ENCODE measurements at places on chromosomes 13 and 19.

DNA sequence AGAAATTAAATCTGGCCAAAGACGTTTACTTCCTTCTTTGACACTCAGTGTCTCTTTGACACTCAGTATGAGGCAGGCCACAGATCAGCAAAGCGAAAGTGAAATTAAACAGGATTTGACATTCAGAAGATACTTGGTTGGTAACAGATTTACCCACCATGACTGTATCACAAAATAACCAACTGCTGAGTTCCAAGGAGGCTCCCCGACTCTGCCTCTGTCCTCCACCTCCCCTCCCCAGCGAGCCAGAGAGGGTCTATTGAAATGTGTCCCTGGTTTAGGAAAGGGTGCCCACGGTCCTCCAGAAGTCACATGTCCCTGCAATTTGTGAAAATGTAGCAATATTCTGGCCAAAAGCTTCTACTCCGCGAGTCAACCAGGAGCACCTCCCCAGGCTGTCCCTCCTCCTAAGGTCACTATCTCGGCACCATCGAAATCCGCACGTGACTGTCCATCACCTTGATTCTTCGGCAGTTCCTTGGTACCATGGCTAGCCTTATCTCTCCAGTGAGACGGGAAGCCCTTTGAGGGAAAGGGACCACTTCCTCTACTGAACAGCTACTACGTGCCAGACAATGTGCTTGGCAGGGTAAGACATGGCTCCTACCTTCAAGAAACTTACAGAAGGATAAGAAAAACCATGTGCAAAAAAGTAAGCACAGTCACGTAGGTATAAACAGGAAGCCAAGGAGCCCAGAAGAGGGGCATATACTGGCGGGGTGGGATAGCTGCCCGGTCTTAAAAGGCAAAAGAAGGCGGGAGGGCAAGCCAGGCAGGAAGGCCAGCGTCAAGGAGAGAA is 1.5 kb downstream of the N4BP2L1 start:
- DNase-seq = no peak

DNA sequence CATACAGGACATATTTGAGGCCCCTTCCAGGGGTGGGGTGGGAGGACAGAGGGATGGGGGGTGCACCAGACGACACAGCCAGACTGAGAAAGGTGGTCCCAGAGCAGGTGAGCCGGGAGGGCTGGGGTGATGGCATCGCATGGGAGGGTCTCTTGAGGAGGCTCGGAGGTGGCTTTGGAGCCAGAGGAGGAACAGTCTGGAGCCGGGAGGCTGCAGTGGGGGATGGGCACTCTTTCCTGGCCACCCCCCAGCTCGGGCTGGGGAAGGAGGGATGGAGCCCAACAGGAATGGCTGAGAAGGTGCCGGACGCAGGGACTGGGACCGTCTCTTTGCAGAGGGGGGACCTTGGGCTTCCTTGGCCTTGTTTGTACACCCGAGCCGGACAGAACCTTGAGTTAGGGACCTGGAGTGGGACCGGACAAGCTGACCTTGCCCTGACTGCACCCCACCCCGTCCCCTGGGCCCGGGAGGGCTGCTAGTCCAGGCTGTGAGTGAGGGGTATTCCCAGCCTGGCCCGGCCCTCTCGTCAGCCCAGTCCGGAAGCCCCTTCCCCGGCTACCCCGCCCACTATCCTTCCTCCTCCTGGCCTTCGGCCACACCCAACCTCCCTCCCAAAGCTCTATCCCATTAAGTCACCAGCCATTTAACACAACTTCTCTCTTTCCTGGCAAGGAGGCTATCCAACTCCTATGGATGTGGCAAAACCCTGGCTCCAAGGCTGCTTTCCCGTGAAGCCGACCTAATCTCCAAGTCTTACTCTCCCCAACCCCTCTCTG is 816 bp upstream of the TBXA2R start:
- DNase-seq = no peak

DNA sequence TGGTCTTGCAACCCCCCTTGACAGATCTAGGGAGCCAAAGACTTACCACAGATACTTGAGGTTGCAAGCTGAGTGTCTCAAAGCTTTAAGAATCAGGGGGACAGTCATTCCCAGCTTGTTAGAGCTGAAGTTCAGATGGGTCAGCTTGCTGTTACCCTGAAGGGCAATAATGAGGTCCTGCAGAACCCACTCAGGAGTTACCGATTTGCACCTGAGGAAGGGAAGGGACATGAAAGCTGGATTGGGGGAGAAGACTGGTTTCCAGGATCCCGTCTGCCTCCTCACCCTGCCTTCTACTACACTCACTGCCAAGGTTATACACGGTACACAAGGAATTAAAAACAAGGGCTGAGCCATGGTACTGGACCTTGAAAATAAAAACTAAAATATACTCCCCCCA is 24.4 kb downstream of the NLRP13 start:
- no peak for DNase-seq

DNA sequence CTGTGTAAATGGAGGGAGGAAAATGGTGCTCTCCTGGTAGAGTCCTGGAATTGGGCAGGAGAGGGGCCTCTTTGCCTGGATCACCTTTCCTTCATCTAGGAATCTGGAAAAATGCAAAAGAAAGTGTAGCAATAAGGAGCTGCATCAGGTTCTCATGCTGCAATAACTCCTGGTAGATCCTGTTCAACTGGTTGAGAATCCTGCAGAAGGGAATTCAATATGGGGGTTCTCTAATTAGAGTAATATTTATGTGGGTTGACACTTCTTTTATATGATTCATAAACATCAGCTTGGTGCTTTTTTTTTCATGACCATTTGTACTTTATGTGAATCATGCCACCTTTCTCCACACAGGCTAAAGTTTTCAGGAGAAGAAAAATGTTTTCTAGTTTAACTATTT is 9.5 kb upstream of the NUDT15 start:
- no peak for DNase-seq

- no peak for DNase-seq
These were observed 159.1 kb upstream of the KL start for GRCh38 chr13:32857077-32857476.

DNA sequence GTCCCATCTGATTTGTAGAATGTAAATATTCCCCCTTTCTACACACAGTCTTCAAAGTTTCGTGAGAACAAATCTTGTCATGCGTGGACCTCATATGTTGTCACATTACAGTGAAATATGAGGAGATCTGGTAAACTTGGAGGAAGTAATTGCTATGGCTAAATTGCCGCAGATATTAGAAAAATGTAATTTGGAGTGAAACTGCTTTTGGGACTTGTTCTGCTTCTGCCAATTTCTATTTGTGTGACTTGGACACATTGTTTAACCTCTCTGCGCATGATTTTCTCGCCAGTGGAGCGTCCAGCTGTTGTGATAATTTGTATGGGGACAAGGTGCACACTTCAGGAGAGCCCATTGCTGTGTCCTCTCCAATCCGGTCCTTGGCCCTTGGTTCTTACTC is 693.1 kb upstream of the SLC10A2 start:
- DNase-seq = no peak

DNA sequence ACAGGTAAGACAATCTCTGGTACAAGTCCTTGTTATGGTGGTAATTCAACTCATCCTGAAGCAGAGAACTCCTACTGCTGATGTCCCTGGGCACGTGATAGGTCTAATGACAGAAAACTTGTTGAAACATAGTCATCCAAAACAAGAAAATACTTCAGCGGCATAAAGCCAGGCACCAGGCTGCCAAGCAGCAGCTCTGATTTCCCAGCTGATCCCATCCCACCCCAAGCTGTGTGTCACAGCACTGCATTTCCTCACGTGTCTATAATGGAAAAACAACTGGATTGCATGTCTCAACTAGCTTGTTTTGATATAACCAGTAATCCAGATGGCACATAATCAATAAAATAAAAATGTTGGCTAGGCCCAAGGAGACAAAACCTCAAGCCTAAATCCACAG is 64.8 kb downstream of the MIPEP start:
- no peak for DNase-seq

GRCh38 chr13:111168107-111168506 is 53.0 kb downstream of the ARHGEF7 start:
- no peak for DNase-seq

DNA sequence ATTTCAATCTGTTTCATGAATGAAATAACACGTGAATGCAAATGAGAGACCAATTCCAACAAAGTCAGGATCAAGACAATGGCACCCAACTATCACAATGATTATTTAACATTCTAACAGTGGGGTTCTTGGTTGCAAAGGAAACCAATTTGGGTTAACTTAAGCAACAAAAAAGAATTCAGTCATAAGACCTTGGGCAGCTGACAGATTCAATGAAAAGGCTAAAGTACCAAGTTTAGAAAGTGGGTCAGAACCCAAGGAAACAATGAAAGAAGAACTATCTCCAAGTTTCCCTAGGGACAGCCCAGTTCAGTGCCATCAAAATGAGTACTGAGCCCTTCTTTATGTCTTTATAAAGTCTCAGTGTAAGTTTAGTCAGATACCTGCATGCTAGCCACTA is 17.5 kb upstream of the SIGLEC14 start:
- no peak for DNase-seq
